ENCODE measurements at places on chromosomes 2 and 18.

- DNase-seq, result no peak
Observed at GRCh38 chr2:25497918-25498407, 156.2 kb upstream of the DNMT3A start.

DNA sequence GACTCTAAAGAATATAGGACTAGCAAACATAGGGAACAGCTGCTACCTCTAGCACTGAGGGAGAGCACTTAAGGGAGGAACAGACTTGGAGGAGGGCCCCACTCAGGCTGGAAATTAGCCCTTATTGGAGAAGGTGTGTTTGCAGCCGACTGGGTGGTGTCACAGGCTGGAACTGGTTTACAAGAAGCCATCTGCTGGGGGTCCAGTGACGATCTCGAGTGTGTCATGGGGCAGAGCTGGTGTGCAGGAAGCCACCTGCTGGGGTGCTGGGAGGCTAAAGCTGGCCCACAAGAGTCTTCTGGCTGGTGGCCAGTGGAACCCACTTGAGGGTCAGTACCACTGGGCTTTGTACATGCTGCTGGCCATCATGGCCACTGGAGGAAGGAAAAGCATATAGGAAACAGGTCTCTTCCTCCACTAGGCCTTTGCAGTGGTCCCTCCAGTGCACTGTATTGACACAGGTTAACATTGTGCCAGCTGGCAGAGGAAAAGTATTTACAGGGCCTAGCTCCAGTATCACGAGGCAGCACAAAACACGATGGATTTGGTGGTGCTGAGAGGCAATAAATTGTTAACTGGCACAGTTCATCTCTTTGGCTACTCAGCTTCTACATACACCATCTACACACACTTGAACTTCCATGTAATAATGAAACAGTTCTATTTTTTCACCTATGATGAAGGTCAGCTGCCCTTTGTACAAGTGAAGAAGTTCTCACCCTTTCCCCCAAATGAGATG, 43.6 kb downstream of the MAP3K20 start:
- DNase-seq, result peak; percentile 54

- peak; percentile 51 for DNase-seq
Observed at GRCh38 chr2:227163998-227164762, at the start of the genes COL4A3 and COL4A4. Gene COL4A3 (plus strand): TSS chr2:227164624. CDS start chr2:227164727, 103 bp downstream. Gene COL4A4 (minus strand): TSS chr2:227164205. CDS start chr2:227147483, 16,722 bp downstream.

DNA sequence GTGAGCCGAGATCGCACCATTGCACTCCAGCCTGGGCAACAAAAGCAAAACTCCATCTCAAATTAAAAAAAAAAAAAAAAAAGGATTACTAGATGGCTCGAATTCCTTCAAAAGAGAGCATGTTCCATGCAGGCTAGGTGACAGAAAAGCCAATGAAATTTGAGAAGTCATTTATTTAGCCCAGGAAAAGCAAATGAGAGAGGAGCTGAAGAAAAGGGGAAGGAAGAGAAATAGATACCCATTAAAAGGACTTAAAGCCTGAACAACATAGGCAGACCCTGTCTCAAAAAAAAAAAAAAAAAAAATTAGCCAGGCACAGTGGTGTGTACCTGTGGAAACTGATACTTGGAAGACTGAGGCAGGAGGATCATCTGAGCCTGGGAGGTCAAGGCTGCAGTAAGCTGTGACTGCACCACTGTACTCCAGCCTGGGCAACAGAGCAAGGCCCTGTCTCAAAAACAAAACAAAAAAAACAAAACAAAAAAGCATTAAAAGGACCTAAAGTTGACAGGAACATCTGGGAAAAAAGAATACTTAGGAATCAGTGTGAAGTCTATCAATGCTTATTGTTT, 11.1 kb downstream of the SEPTIN10 start:
- no peak for DNase-seq

GRCh38 chr18:12468445-12468844, 60.7 kb downstream of the PRELID3A start:
- DNase-seq, result no peak
